ENCODE measurements at places on chromosomes 5 and 9. TPM values are rescaled to one million over a fixed set of nuclear protein-coding genes. Genes with fewer than 3 reads are reported as not detected.

The WDR31 gene
- total RNA-seq, result 1.3 TPM

The IER5L gene
- 10.9 TPM for total RNA-seq

The FOCAD gene
- total RNA-seq, result 31.2 TPM

The NIPSNAP3A gene
- 29.0 TPM for total RNA-seq

The RGS14 gene
- total RNA-seq, result 36.9 TPM

The SPATA31D4 gene
- total RNA-seq, result not detected

The FBXL7 gene
- 4.6 TPM for total RNA-seq

The SLC28A3 gene
- total RNA-seq, result 9.5 TPM

The CCL21 gene
- 2.3 TPM for total RNA-seq

The TSLP gene
- 0.30 TPM for total RNA-seq

All from lower leg skin (tissue), 4 donors.